Right lobe of liver (tissue), 6 donors: ENCODE measurements at places on chromosomes 7 and 10. TPM values are rescaled to one million over a fixed set of nuclear protein-coding genes. Genes with fewer than 3 reads are reported as not detected.

The SLC13A1 gene
- total RNA-seq = not detected

The CALML5 gene
- total RNA-seq = not detected

The RNF32 gene
- total RNA-seq = 0.84 TPM

DNA sequence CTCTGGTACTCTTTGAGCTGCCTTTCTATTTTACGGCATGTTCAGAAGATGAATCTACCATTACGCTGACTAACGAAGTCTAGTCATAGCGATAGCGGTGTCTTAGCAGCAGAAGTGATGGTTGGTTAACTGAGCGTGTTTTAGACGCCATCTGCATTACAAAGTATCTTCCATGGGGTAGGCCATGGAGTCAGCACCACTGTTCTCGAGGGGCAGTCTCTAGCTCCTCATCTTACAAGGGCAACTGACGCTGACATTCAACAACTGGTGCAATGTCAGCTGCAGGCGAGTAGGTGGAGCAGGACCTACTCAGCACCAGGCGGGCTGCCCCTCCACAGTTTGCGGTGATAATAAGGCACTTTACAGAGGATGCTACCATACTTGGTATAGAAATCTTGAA lies 88.7 kb downstream of the ADARB2 start:
- DNase-seq = no peak
- no peak overlapping the region for H3K27ac ChIP-seq
- H3K36me3 ChIP-seq = no peaks in the 10 kb centered on the region
- H3K4me3 ChIP-seq = no peak overlapping the region
- no peaks in the 10 kb centered on the region for H3K27me3 ChIP-seq
- no peaks in the 10 kb centered on the region for H3K4me1 ChIP-seq

DNA sequence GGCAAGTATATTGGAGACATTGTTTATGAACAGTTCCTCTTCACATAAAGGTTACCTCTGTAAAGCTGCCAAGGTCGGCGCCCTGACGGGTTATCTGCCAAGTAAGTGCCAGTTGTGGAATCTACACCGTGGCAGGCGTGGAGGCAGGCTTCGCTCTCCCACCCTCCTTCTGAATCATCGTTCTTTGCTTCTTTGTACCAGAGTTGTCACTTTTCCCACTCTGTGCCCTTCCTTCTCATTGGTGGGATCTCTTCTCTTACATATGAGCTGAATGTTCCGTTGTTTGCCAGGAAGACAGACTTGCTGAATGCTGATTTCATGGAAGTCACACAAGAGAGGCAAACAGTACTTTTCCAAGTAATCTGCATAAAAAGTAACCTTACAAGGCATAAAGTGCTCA lies 40.6 kb upstream of the PTPRZ1 start:
- H3K4me3 ChIP-seq = no peak overlapping the region
- no peaks in the 10 kb centered on the region for H3K27me3 ChIP-seq
- H3K27ac ChIP-seq = no peak overlapping the region
- H3K36me3 ChIP-seq = no peaks in the 10 kb centered on the region
- no peaks in the 10 kb centered on the region for H3K4me1 ChIP-seq

DNA sequence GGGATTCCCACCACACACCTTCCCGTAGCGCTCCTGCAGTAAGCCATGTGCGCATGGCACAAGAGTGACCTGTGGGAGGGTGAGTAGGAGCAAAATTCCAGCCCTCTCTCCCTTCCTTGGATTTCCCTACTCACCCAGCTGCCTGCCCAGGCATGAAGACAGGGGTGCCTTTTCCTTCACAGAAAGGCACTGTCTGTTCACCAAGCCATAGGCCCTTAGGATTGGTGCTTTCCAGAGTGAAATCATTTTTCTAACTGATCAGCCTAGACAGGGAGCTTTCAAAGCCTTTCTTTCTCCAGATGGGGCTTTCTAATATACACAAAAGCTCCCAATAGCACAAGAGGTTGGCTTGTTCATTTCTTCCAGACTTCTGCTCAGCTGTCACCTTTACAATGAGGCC lies 79.7 kb downstream of the CTTNBP2 start:
- H3K4me1 ChIP-seq = no peaks in the 10 kb centered on the region
- H3K27ac ChIP-seq = no peak overlapping the region
- H3K27me3 ChIP-seq = no peaks in the 10 kb centered on the region

GRCh38 chr7:47241112-47242065 lies 340.5 kb downstream of the TNS3 start:
- no peak overlapping the region for H3K27ac ChIP-seq
- H3K36me3 ChIP-seq = no peaks in the 10 kb centered on the region
- H3K4me1 ChIP-seq = no peaks in the 10 kb centered on the region
- no peaks in the 10 kb centered on the region for H3K27me3 ChIP-seq
- H3K4me3 ChIP-seq = no peak overlapping the region

DNA sequence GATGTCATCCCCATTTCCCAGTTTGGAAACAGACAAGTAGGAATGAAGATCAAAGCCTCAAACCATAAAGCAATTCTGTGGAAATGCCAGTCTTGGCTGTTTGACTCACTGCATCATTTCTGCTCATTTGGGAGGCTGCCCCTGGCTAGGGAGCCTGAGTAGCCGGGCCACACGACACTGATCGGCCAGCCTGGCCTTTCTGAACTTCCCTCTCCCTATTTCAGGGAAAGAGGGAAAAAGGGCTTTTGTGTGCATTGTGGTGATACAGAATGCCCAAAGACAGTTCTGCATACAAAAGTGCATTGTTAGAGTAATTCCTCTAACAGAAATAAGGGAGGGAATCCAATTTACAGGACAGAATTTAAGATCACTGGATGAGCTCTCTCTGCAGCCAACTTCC lies 41.7 kb upstream of the OPALIN start:
- H3K4me3 ChIP-seq = no peak overlapping the region
- H3K27ac ChIP-seq = no peak overlapping the region
- no peaks in the 10 kb centered on the region for H3K27me3 ChIP-seq
- no peaks in the 10 kb centered on the region for H3K4me1 ChIP-seq

GRCh38 chr7:74256491-74257408 lies 2.6 kb upstream of the RFC2 start:
- no peak for DNase-seq
- H3K27ac ChIP-seq = peak overlapping the region; percentile 7
- H3K27me3 ChIP-seq = no peaks in the 10 kb centered on the region

The NRG3 gene
- 0.34 TPM for total RNA-seq

GRCh38 chr7:18903695-18904094 lies 213.7 kb downstream of the TWIST1 start:
- H3K27me3 ChIP-seq = no peaks in the 10 kb centered on the region
- no peaks in the 10 kb centered on the region for H3K36me3 ChIP-seq
- H3K4me3 ChIP-seq = no peak overlapping the region
- DNase-seq = no peak
- no peak overlapping the region for H3K27ac ChIP-seq

The FLNC gene
- total RNA-seq = 0.67 TPM

The GRID1 gene
- 0.05 TPM for total RNA-seq

GRCh38 chr7:51055039-51055840 lies 261.4 kb downstream of the COBL start:
- DNase-seq = no peak
- no peaks in the 10 kb centered on the region for H3K27me3 ChIP-seq
- H3K4me1 ChIP-seq = no peaks in the 10 kb centered on the region
- no peak overlapping the region for H3K4me3 ChIP-seq

DNA sequence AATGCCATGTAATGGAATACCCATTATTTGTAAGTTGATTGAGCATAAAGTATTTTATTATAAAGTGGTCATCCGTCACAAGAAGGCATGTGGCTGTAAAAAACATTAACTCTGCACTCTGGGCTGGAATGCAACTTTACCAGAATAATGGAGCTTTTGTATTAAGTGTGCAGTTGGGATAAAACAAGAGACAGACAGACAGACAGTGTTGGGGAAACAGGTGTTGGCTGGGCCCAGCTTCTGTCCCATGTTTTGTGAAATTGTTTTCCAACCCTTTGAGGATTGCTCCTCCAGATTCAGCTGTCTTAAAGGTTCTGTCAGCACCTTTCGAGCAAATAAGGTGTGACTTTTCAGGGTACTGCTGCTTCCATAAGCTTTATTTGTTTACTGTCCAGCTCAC lies 67.9 kb upstream of the NFKB2 start:
- H3K27ac ChIP-seq = no peak overlapping the region
- no peak for DNase-seq
- no peak overlapping the region for H3K4me3 ChIP-seq

The FGL2 gene
- 19.3 TPM for total RNA-seq

The SKIDA1 gene
- 1.2 TPM for total RNA-seq

DNA sequence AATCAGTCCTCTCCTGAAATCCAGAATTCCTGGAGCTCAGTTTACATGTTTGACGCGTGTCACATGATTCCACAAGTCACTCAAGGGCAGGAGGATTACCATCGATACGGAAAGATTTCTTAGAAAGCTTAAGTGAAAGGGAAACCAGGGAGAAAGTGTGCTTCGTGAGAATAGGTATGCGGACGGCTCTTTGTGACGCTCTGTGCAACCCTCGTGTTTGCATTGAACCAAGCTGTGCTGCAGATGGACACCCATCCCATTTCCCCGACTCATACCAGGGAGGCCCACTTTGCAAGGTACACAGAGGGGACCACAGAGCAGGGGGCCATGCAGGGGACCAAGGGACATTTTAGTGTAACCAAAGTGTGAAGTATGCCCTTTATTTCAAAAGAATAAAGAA lies 43.2 kb downstream of the IKZF1 start:
- H3K27me3 ChIP-seq = no peaks in the 10 kb centered on the region
- no peak overlapping the region for H3K27ac ChIP-seq
- H3K4me3 ChIP-seq = no peak overlapping the region
- no peaks in the 10 kb centered on the region for H3K36me3 ChIP-seq

The EPHB4 gene
- total RNA-seq = 23.9 TPM

DNA sequence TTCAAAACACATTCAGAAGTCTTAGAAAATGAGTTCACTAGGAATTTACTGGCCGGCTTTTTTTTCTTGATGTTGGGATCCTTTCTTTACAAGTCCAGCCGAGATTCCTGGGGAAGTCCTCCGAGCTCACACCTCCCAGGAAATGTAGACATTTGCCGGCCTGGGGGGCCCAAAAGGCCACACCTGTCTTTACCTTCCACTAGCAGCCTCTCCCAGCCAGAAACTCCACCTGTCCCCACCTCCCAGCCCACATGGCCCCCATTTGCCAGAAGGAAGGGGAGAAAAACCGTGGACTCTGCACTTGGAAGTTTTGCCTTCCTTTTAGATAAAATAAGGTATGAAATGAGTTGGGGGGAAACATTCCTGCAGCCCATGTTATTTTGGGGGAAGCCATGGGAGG lies 27.6 kb upstream of the EMX2 start:
- DNase-seq = no peak
- H3K27me3 ChIP-seq = no peaks in the 10 kb centered on the region
- H3K4me1 ChIP-seq = no peaks in the 10 kb centered on the region
- H3K4me3 ChIP-seq = no peak overlapping the region
- H3K36me3 ChIP-seq = no peaks in the 10 kb centered on the region

The ASIC3 gene
- total RNA-seq = 1.1 TPM

DNA sequence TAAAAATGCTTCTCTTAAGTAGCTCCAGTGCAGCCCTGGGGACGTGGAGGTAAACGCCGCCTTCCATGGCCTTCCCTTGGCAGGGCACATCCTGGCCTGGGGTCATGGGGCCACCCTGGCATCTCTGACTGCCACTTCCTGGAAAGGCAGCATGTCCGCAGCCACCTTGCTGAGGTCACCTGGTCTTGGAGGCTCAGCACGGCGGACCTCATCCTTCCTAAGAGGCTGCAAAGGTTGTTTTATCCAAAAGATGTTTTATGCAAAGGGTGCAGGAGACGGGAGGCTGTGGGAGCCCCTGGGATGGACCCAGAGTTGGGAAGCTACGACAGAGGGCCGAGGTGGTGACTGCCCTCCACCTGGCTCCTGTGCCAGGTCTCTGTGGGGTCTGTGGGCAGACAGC lies 106.0 kb downstream of the TCERG1L start:
- H3K4me3 ChIP-seq = no peak overlapping the region
- H3K27ac ChIP-seq = no peak overlapping the region
- no peaks in the 10 kb centered on the region for H3K27me3 ChIP-seq
- H3K4me1 ChIP-seq = no peaks in the 10 kb centered on the region

GRCh38 chr10:116260599-116260998 lies 12.4 kb downstream of the GFRA1 start:
- no peak overlapping the region for H3K4me3 ChIP-seq
- H3K4me1 ChIP-seq = no peaks in the 10 kb centered on the region
- H3K27me3 ChIP-seq = no peaks in the 10 kb centered on the region
- no peak for DNase-seq
- H3K36me3 ChIP-seq = no peaks in the 10 kb centered on the region
- H3K27ac ChIP-seq = no peak overlapping the region

The JCAD gene
- total RNA-seq = 1.6 TPM

DNA sequence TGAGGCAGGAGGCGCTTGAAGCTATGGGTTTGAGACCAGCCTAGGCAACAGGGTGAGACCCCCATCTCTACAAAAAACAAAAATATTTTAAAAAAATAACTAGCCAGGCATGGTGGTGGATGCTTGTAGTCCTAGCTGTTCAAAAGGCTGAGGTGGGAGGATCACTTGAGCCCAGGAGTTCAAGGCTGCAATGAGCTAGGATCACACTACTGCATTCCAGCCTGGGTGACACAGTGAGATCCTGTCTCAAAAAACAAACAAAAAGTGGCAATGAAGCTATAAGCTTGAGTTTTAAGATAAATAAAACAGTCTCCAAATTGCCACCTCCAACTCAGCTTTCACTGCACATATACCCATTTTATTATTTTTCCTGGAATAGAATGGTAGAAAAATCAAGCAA lies 281.3 kb downstream of the IPMK start:
- no peak overlapping the region for H3K27ac ChIP-seq
- H3K4me3 ChIP-seq = no peak overlapping the region
- no peaks in the 10 kb centered on the region for H3K36me3 ChIP-seq
- no peaks in the 10 kb centered on the region for H3K4me1 ChIP-seq
- DNase-seq = no peak

- DNase-seq = no peak
- no peaks in the 10 kb centered on the region for H3K36me3 ChIP-seq
- no peaks in the 10 kb centered on the region for H3K27me3 ChIP-seq
Measured at GRCh38 chr7:38525857-38526256, 105.3 kb downstream of the AMPH start.

GRCh38 chr10:131207584-131208532 lies 103.7 kb downstream of the TCERG1L start:
- no peak overlapping the region for H3K27ac ChIP-seq
- no peaks in the 10 kb centered on the region for H3K36me3 ChIP-seq
- H3K4me1 ChIP-seq = no peaks in the 10 kb centered on the region
- H3K4me3 ChIP-seq = no peak overlapping the region
- DNase-seq = no peak

GRCh38 chr10:32413513-32413912 lies 32.4 kb upstream of the CCDC7 start:
- H3K36me3 ChIP-seq = no peaks in the 10 kb centered on the region
- no peak overlapping the region for H3K4me3 ChIP-seq
- no peaks in the 10 kb centered on the region for H3K4me1 ChIP-seq
- no peak overlapping the region for H3K27ac ChIP-seq

The HOGA1 gene
- total RNA-seq = 32.0 TPM

GRCh38 chr7:5621776-5622175 lies 159.7 kb downstream of the RNF216 start:
- H3K4me3 ChIP-seq = no peak overlapping the region
- H3K27ac ChIP-seq = no peak overlapping the region
- DNase-seq = no peak
- H3K27me3 ChIP-seq = no peaks in the 10 kb centered on the region
- peaks cover 5% of the 10 kb centered on the region for H3K36me3 ChIP-seq

- H3K27ac ChIP-seq = no peak overlapping the region
- no peak overlapping the region for H3K4me3 ChIP-seq
- H3K27me3 ChIP-seq = no peaks in the 10 kb centered on the region
- no peaks in the 10 kb centered on the region for H3K4me1 ChIP-seq
- no peak for DNase-seq
Measured at GRCh38 chr10:121323443-121323842, 274.8 kb downstream of the FGFR2 start.

The CDHR3 gene
- total RNA-seq = 4.7 TPM
